SW 1271 (cell line): ENCODE measurements at places on chromosomes 16 and 17.

- DNase-seq, result no peak
These were observed 3.9 kb downstream of the PRSS21 start for GRCh38 chr16:2820836-2821486.

GRCh38 chr16:86353148-86353547 is 157.2 kb upstream of the FOXF1 start:
- DNase-seq, result no peak

DNA sequence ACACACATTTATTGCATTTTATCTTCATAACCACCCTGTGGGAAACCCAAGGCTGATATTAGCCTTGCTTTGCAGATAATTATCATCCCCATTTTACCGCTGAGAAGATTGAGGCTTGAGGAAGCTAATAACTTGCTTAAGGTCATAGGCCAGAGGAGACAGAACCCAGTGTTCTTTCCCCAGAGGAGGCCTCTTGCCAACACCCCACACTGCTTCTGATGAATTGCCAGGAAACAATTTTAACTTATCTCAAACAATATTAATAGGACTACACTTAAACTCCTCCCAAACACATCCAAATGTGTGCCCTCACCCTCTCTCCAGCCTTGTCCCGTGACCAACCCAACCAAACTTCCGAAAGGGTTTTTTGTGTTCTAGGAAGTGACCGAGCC is 2.1 kb upstream of the SPG7 start:
- no peak for DNase-seq

DNA sequence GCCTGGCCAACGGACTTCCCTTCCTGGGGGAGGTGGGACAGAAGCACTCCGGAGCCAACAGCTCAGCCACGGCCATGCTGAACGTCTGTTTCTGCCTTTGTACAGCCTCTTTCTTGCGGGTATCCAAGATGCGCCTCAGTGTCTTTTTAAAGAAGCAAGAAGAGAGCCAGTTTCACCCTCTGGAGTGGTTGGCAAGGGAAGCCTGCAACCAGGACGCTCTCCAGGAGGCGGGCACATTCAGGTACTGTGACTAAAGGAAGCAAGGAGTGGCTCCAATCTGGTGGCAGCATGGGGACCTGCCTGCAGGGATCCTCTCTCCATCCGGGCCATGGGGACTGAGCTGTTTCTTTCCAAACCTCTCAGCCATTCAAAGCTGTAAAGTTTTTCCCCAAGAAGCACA is 60.6 kb upstream of the ENDOV start:
- no peak for DNase-seq

DNA sequence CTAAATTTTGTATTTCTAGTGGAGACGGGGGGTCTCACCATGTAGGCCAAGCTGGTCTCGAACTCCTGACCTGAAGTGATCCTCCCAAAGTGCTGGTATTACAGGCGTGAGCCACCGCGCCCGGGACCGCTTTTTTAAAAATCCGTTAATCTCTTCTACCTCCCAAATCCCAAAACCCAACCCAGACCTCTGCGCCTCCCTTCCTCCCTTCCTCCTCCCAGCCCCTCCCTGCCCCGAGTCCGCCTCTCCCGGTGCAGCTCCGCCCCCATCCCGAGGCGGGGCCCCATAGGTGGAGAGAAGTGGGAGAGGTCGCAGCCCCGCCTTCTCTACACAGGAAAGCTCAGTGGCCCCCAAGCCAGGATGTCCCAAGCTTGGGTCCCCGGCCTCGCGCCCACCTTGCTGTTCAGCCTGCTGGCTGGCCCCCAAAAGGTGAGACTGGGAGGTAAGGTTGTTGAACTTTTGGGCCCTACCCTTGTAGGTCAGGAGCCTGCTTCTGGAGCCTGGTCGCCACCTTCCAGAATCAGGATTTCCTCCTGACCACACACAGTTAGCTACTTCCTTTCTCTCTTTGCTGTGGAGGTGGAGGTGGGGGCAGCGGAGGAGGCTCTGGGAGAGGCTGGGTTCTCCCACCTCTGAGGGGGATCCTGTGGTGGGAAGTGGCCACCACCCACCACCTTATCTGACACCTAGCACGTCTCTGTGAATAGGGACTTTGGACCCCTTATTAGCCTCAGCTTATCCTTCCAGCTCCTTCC is at the start of gene TMEM92:
Gene TMEM92, plus strand, starts transcription at position 325 of the 755 bp plus-strand sequence. Its CDS starts 36 bp downstream, at position 361.
- DNase-seq, result no peak

GRCh38 chr16:23584186-23585076 is 11.7 kb downstream of the NDUFAB1 start:
- no peak for DNase-seq

DNA sequence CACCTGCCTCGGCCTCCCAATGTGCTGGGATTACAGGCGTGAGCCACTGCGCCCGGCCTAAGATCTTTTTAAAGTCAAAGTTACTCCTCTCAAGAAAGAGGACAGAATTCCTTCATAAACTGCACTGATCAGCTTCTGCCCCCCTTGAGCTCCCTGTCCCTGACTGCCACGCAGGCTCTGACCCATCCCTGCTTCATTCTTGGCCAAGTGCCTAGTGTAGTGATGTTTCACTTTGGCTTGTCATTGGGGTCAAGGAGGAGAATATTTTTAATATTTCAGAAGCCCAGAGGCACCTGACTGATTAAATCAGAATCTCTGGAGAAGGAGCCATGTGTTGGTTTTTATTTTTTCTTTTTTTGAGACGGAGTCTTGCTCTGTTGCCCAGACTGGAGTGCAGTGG is 9.1 kb downstream of the MRM1 start:
- DNase-seq, result no peak

GRCh38 chr17:59647288-59647687 is 27.6 kb downstream of the CLTC start:
- DNase-seq, result no peak
